Esophagus squamous epithelium (tissue), 5 donors: ENCODE measurements at places on chromosomes 3 and 15.

DNA sequence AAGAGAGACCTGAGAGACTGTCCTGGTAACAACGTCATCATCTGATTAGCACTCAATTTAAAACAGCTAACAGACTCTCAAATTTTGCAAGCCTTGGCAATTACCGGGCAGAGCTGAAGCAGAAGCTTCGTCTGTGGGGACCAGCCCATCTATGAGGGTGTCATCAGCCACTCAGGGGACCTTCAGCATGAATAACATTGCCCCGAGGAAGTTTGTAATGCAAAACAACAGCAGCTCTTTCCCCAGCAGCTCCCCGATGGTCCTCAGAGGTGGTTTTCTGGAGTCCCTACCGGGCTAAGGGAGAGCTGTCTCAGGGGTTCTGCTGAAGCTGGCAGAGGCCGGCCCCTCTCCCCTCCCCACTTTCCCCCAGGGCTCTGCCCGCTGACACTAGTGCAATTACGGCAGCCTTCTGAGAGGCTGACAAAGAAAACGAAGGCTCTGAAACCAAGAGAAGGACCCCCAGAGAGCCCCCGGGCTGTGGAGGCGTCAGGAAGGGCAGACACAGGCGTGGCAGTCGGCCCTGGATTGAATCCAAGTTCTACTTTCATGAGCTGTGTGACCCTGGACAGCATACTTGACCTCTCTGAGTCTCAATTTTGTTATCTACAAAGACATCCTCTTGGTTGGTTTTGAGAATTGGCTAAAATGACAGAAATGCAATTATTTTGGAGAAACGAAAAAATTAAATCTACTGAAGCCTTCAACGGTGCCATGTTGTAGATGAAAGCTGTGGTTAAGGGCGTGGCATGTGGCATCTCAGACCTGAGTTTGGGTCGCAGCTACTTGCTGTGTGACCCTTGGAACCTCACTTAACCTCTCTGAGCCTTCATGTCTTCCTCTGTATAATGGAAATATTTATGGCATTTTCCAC lies 102.1 kb upstream of the TLE3 start:
- no peaks in the 10 kb centered on the region for H3K27me3 ChIP-seq
- no peaks in the 10 kb centered on the region for H3K36me3 ChIP-seq
- H3K4me3 ChIP-seq, result no peak overlapping the region
- no peak for DNase-seq
- H3K27ac ChIP-seq, result no peak overlapping the region

GRCh38 chr15:35698331-35698730 lies 152.4 kb upstream of the DPH6 start:
- no peaks in the 10 kb centered on the region for H3K36me3 ChIP-seq
- no peak for DNase-seq
- H3K27me3 ChIP-seq, result no peaks in the 10 kb centered on the region
- H3K27ac ChIP-seq, result peak overlapping the region; percentile 6
- peaks cover 11% of the 10 kb centered on the region for H3K4me1 ChIP-seq

DNA sequence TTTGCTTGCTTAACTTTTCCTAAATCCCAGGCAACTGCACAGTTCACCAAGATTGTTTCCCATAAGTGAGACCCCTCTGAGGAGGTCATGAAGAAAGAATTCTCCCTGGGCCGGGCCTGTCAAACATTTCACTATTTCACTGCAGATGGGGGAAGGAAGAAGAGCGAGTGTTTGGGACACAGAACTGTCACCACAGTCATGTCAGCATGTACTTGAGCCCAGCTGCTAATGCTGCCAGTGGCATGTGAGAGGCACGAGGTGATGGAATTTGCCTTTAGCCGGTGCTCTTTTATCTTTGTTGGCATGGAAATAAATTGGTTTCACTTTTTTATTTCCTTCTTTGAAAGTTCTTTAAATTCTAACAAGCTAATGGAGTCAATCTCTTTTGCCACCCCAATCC lies 277.9 kb upstream of the GADL1 start:
- H3K27ac ChIP-seq, result no peak overlapping the region
- no peak overlapping the region for H3K4me3 ChIP-seq
- no peaks in the 10 kb centered on the region for H3K27me3 ChIP-seq
- H3K4me1 ChIP-seq, result no peaks in the 10 kb centered on the region
- H3K36me3 ChIP-seq, result no peaks in the 10 kb centered on the region

DNA sequence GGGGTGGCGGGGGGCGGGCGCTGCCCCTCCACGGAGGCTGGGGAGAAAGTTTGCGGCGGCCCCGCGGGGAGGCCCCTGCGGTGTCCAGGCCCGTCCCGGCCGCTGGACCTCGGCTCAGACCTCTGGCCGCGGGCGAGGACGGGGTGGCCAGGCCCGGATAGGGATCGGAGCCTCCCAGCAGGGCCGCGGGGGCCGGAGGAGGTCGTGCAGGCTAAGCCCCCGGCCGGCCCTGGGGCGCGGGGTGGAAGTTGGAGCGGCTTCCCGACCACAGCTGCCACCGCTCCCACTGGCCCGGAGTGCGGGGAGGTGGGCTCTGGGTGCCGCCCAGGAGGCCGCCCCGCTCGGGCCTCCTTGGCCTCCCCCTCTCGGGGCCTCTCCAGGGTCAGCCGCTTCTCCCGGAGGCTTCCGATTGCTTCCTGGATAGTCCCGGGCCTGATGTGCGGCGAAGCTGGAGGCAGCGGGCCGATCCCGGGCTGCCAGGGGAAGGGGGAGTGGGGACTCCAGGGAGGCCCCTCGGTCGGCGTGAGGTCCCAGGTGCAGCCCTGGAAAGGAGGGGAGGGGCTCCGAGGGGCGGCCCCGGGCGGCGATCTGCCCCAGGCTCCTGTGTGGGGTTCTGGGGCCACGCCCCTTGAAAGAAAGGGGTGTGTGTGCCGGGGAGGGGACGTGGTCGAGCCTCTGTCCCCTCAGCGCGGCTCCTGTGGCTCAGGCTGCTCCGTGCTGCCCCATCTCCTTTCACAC lies 907 bp downstream of the PLXNA1 start:
- H3K36me3 ChIP-seq, result peaks cover 5% of the 10 kb centered on the region
- H3K27me3 ChIP-seq, result no peaks in the 10 kb centered on the region
- peak overlapping the region; percentile 83 for H3K27ac ChIP-seq
- DNase-seq, result no peak
- peaks cover 23% of the 10 kb centered on the region for H3K4me1 ChIP-seq
- H3K4me3 ChIP-seq, result peak overlapping the region; percentile 60

GRCh38 chr3:184092199-184092598 lies 4.7 kb upstream of the HTR3E start:
- DNase-seq, result no peak
- no peak overlapping the region for H3K4me3 ChIP-seq
- no peak overlapping the region for H3K27ac ChIP-seq
- H3K4me1 ChIP-seq, result no peaks in the 10 kb centered on the region
- H3K36me3 ChIP-seq, result no peaks in the 10 kb centered on the region

- no peak for DNase-seq
- H3K36me3 ChIP-seq, result no peaks in the 10 kb centered on the region
- H3K4me1 ChIP-seq, result no peaks in the 10 kb centered on the region
- H3K27ac ChIP-seq, result no peak overlapping the region
- no peaks in the 10 kb centered on the region for H3K27me3 ChIP-seq
Measured at GRCh38 chr3:8838234-8838633, 68.8 kb upstream of the OXTR start.

- DNase-seq, result no peak
- H3K4me1 ChIP-seq, result peaks cover 6% of the 10 kb centered on the region
- H3K36me3 ChIP-seq, result no peaks in the 10 kb centered on the region
- H3K27me3 ChIP-seq, result no peaks in the 10 kb centered on the region
- H3K4me3 ChIP-seq, result no peak overlapping the region
Measured at GRCh38 chr15:76976572-76977270, 18.2 kb upstream of the PSTPIP1 start.

GRCh38 chr3:156214676-156215075 lies 94.3 kb downstream of the KCNAB1 start:
- no peaks in the 10 kb centered on the region for H3K4me1 ChIP-seq
- no peaks in the 10 kb centered on the region for H3K36me3 ChIP-seq
- H3K27ac ChIP-seq, result no peak overlapping the region
- DNase-seq, result no peak

DNA sequence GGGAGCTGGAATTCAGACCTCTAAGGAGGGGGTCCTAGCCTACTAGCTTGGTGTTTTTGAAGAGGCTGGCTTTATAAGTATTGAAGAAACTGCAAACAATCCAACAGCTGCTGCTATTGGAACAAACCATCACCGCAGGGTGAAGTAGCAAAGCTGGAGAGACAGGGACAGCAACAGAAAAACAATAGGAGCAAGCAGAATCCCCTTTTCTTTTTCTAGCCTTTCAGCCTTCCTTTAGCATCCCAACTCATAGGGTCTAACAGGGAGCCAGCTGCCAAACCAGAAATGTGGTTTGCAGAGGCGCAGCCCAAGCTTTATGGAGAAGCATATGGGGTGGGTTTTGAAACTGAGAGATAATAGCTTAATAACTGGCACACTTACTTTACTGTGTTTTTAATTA lies 106.2 kb upstream of the CHMP2B start:
- H3K4me1 ChIP-seq, result no peaks in the 10 kb centered on the region
- DNase-seq, result no peak
- no peaks in the 10 kb centered on the region for H3K27me3 ChIP-seq
- no peaks in the 10 kb centered on the region for H3K36me3 ChIP-seq

DNA sequence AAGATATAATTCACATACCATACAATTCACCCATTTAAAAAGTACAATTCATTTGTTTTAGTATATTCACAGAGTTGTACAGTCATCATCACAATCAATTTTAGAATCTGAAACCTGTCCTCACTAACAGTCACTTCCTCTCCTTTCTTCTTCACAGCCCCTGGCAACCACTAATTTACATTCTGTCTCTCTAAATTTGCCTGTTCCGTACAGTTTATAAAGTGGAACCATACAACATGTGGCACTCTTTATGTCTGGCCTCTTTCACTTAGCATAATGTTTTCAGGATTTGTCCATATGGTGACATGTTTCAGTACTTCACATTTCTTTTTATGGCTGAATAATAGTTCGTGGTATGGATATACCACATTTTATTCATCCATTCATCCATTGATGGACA lies 22.7 kb downstream of the ERICH6 start:
- no peak overlapping the region for H3K27ac ChIP-seq
- H3K4me1 ChIP-seq, result no peaks in the 10 kb centered on the region

DNA sequence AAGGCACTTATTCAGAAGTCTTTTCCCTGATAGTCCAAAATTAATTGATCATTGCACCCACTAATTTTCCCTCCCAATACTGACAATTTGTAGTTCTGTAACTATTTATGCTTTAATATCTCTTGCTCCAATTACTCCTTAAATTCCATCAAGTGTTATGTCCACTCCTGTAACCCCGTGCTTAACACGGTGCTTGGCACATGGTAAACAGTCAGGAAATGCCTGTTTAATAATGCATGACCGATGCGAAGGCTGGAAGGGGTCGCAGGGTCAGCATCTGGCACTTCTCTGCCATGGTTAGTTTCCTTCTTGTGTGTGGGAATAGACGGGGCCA lies 553 bp upstream of the SEC22A start:
- DNase-seq, result no peak
- no peaks in the 10 kb centered on the region for H3K36me3 ChIP-seq
- H3K27me3 ChIP-seq, result no peaks in the 10 kb centered on the region
- H3K4me3 ChIP-seq, result peak overlapping the region; percentile 86

GRCh38 chr15:69782809-69783208 lies 314.9 kb downstream of the TLE3 start:
- DNase-seq, result no peak
- H3K27ac ChIP-seq, result no peak overlapping the region
- no peaks in the 10 kb centered on the region for H3K27me3 ChIP-seq
- no peak overlapping the region for H3K4me3 ChIP-seq
- no peaks in the 10 kb centered on the region for H3K36me3 ChIP-seq

DNA sequence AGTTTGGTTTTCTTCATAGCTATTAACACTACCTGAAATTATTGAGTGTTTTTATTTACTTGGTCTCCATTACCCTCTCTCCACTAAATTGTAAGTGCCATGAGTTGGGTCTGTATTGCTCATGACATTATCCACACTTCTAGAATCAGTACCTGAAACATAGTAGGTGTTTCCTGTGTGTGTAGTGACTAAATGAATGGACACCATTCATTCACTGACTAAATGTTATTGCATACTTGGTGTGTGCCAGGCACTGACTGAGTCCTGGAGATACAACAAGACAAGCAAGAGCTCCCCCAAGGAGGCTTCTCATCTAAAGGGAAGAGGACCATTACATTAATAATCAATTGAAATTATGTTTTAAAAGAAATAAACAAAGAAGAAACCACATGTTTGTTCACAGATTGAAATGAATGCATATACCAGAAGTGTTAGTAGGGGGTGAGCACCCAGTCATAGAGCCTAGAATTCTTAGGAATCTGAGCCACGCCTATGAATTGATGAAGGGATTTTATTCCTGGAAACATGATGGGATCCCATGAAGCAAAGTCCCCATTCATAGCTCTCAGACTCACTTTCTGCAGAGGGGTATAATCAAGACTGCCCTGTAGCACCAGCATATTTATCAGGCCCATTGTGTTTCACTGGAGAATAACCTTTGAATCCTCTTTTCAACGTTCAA lies 31.7 kb upstream of the ATOSA start:
- no peak overlapping the region for H3K4me3 ChIP-seq
- peaks cover 11% of the 10 kb centered on the region for H3K4me1 ChIP-seq
- no peaks in the 10 kb centered on the region for H3K36me3 ChIP-seq
- H3K27ac ChIP-seq, result no peak overlapping the region
- no peak for DNase-seq
- H3K27me3 ChIP-seq, result no peaks in the 10 kb centered on the region

DNA sequence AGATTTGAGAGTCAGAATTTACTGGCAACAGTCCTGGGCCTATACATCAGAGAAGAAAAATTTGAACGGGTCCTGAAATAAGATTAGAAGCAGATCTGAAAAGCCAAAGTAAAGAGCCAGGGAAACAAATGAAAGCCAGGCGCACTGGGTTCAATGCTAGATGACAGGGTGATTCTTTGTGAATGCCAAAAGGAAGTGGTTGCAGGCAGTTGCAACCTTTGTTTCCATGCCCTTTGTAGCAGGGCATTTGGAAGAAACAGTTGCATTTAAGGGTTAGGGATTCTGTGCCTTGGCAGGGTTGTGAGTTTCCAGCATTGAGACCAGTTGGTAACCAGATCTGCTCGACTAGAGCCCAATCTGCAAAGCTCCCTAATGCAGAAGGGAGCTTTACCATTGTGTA lies 36.4 kb upstream of the MTHFS start:
- no peaks in the 10 kb centered on the region for H3K36me3 ChIP-seq
- no peak overlapping the region for H3K4me3 ChIP-seq
- H3K27me3 ChIP-seq, result peaks cover 44% of the 10 kb centered on the region
- no peaks in the 10 kb centered on the region for H3K4me1 ChIP-seq

DNA sequence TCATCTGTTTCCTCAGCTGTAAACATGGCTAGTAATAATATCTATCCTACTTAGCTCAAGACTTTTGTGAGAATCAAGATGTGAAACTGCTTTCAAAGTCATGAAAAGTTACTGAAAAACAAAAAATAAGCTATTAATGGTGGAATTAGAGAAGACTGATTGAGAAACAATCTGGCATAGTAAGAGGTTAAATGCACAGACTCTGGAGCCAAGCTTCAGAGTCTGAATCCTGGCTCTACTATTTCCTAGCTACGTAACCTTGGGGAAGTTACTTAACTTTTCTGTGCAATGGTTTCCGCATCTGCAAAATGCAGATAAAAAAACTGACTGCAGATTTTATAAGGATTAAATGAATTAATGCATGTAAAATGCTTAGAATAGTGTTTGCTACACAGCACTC lies 28.8 kb downstream of the LRRFIP2 start:
- peaks cover 13% of the 10 kb centered on the region for H3K4me1 ChIP-seq
- H3K36me3 ChIP-seq, result peaks cover 81% of the 10 kb centered on the region
- DNase-seq, result no peak
- H3K27me3 ChIP-seq, result no peaks in the 10 kb centered on the region
- no peak overlapping the region for H3K4me3 ChIP-seq
- peak overlapping the region; percentile 30 for H3K27ac ChIP-seq
